ENCODE measurements at places on chromosomes 2 and 18.

- DNase-seq: no peak
These were observed 46.6 kb downstream of the HS6ST1 start for GRCh38 chr2:128271911-128272600.

GRCh38 chr18:75183973-75184493 lies 24.9 kb downstream of the PTGR3 start:
- no peak for DNase-seq

GRCh38 chr2:171855401-171855800 lies 38.6 kb downstream of the SLC25A12 start:
- peak; percentile 77 for DNase-seq

GRCh38 chr2:11744631-11745394 lies 1.6 kb upstream of the LPIN1 start:
- peak; percentile 76 for DNase-seq

DNA sequence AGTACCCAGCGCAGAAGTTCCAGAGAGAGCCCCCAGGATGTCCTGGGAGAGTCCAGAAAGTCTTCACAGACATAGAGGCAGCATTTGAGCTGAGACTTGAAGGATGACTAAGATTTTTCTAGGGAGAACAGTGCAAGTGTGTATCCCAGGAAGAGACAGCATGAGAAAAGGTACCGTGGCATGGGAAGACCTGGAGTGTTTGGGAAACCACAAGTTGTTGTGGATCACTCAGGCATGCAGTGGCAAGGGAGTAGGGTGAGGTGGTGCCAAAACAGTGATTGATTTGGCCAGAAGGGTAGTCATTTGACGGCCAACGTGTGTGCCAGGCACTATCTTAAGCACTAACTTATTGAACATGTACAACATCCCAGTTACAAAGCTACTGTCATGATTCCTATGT lies 24.5 kb upstream of the KCNK3 start:
- no peak for DNase-seq

GRCh38 chr2:231277962-231278361 lies 79.5 kb downstream of the ARMC9 start:
- no peak for DNase-seq

- no peak for DNase-seq
These were observed 273.5 kb downstream of the NBAS start for GRCh38 chr2:15287447-15288184.
